ENCODE measurements at places on chromosomes 3 and 15.

DNA sequence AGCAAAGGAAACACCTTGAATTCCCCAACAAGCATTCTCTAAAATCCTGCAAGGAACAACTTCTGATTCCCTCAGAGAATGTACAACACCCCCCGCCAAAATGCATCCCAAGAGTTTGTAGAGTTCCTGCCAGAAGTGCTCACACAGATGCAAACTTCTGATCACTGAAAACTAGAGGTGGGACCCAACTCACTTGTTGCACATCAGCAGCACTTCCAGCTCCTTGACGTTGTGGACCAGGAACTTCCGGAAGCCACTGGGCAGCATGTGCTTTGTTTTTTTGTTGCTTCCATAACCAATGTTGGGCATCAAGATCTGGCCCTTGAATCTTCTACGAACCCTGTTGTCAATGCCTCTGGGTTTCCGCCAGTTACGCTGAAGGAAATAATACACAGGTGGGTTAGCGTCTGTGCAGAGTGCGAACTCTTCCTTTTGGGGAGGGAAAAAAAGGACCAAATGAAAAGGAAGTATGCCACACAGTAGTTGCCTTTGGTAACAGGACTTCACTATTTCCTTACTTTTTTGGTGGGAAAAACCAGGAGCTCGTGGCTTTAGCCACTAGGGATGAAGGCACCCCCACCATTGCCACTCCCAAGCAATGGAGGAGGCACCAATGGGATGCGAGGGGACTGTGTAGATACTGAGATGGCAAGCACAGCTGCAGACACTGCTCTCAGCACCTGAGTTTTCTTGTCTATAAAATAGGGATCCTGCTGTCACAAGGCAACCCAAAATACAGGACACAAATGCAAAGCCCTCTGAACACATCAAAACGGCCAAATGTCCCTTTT is 2.0 kb downstream of the RPL32 start:
- DNase-seq, result no peak

- no peak for DNase-seq
These were observed 34.7 kb downstream of the NUP210 start for GRCh38 chr3:13385373-13385965.

DNA sequence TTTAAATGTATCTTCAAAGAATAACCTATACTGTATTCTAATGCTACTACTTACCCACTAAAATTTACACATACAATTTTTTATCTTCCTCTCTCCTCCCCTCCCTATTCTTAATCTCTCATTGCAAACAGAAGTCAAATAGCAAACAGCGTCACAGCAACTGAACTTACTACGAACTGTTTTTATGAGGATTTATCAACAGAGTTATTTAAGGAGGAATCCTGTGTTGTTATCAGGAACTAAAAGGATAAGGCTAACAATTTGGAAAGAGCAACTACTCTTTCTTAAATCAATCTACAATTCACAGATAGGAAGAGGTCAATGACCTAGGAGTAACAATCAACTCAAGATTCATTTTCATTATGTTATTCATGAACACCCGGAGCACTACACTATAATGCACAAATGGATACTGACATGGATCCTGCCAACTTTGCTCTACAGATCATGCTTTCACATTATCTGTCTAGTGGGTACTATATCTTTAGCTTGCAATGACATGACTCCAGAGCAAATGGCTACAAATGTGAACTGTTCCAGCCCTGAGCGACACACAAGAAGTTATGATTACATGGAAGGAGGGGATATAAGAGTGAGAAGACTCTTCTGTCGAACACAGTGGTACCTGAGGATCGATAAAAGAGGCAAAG is 984 bp downstream of the FGF7 start:
- DNase-seq, result no peak

- no peak for DNase-seq
These were observed 4.4 kb upstream of the RASA2 start for GRCh38 chr3:141482245-141482922.

DNA sequence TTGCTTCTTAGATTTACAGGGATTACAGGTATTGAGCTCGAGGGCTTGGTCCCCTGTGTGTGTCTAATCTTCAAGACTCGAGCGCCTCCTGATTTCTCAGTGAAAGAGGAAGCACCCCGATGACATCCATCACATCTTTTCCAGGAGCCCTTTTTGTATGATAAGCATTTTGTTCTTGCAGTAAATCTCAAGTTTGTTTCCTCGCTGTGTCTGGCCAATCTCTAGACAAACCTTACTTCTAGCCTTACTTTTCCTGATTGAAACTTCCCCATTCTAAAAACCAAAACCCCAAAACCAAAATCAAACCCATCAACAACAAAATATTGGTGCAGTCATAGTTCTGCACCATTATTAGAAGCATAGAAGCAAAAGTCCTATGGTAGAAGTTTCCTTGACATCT is 286.0 kb downstream of the NFKBIZ start:
- no peak for DNase-seq

DNA sequence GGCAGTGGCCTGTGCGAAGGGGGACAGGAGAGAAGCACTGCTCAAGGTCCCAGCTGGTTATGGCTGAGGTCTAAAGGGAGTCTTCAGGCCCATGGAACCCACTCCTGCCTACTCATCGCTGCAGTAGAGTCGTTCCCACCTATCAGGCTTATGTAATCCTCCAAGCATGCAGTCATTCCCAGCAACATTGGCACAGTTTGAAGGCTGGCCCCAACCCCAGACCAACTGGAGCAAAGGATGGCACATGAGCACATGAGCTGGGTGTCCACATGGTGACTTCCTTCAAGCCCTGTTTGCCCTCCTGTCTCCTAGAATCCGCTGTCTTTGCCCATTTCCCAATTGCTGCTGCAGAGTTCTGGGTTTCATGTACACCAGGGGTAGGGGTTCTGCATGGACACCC is 60.5 kb upstream of the FGD5 start:
- DNase-seq, result no peak

GRCh38 chr3:184914628-184915027 is 102.7 kb downstream of the VPS8 start:
- no peak for DNase-seq

DNA sequence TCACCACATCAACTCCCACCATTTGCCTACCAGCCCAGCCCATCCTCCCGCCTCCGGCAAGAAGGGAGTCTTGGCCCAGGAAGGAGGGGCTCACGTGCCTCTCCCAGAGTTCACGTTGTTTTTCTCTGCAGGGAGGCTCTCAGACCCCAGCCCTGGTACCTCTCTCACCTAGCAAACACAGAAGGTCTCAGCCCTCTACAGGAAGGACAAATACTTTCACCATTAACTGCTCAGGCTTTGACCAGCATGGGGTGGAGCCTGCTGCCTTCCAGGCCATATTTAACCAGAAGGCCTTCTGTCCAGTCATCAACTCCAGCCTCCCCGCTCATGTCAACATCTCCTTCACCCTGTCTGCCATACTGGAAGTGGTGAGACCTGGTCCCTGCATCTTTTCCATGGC is 19.0 kb upstream of the HTR3E start:
- no peak for DNase-seq

GRCh38 chr15:36707884-36708435 is 128.5 kb downstream of the CDIN1 start:
- DNase-seq, result no peak

- DNase-seq, result no peak
These were observed 30.1 kb downstream of the TIPARP start for GRCh38 chr3:156704370-156705036.

DNA sequence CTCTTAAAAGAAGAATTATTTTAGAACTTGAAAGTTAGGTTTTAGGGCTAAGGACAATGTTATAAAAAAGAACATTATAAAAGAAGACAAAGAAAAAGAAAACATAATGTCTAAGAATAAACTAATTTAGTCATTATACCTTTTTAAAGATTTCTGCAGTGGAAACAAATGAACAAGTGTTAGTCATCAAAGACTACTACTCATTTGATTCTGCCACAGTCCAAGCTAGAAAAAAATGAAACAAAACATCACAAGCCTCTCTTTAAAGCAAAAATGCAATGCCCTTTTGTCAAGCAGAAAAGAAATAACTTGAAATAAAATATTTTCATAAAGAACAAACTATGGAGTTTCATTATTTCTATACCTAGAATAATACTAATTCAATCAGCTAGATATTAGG is 102.0 kb downstream of the TBC1D5 start:
- no peak for DNase-seq

- no peak for DNase-seq
These were observed 22.2 kb upstream of the EID1 start for GRCh38 chr15:48855501-48856440.

- no peak for DNase-seq
These were observed 45.0 kb downstream of the LSM3 start for GRCh38 chr3:14223595-14223994.

- DNase-seq, result no peak
These were observed 288.7 kb downstream of the SOX2 start for GRCh38 chr3:182000447-182000846.

DNA sequence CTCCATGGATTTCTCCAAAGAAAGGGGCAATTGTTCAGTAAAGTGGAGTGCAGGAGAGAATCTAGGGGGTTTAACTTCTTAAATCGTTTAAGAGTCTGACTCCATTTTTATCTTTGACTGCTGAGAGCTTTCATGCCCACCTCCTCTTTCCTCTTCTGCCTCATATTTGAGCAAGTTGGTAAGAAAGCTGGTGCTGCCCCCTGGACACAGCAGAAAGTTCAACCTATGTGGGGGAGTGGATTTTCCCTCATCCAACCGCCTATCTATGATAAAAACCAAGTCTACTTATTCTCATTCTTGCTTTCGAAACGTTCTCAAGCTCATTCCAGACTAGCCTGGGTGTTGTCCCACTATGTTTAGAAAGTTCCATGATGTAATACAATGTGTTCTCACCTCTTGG is 26.0 kb downstream of the HHLA2 start:
- no peak for DNase-seq

DNA sequence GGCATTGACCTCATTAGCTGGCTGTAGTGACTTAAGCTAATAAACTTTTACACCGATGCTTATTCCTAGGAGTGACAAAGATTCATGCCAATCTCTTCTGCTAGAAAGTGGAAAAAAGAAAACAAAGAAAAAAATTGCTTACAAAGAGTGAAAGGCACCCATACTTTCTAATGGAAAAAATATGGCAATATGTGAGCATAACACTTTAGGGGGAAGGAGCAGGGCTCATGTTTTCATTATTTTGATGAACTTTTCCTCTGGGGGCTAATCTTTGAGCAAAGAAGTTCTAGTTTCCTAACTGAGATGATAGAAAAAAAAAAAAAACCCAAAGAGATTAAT is 94.8 kb upstream of the THRB start:
- DNase-seq, result no peak

DNA sequence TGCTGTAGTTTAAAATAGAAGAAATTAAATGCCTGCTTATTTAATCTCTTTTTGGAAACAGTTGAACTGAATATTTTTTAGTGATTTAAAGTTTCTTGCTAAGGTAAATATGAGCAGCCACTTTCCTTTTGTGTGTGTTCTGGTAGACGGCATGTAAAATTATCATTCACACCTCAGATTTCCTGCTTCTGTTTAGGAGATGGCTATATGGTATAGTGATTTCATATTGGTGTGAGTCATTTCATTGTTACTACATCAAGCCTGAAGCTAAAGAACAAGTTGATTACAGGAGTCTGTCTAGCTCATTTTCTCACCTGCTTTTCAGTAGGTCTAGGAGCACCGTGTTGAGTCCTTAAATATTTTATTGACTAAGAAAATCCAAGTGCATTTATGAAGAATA is 2.2 kb downstream of the LRCH3 start:
- no peak for DNase-seq

DNA sequence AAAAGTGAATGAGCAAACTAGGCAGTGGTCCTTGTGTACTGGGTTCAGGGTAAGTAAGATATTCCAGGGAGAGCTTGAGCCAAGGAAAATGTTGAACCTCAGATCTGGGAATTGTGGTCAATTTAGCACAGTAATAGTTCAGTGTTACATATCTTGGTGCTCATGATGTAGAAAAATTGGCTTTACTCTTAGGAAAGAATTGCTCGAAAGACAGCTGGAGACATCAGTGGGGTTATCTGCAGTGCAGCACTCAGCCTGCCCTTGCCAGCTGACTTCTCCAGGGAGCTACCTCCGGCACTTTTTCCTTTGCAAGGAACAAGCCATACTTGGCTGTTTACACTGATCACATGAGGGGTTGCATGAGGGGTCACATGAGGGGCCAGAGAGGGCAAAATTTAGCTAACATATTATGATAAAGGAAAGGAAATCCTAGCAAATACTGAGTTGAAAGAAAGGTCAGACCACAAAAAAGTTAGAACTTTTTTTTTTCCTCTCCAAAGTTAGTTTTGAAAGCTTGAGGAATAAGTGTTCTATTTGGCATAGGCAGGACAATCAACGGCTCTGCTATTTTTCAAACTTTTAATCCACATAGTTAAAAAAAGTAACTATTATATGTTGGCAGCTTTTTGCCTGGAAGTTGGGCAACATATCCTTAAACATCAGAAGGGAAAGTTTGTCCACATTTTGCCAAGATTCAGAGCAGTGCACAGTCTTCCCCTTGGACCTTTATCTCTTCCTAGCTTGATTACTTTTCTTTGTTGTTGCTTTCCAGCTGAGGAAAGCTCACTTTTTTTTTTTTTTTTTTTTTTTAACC is 92.4 kb downstream of the COL6A6 start:
- DNase-seq, result no peak

- DNase-seq, result no peak
These were observed 1.5 kb upstream of the CD200R1L start for GRCh38 chr3:112848196-112848595.

- no peak for DNase-seq
These were observed 13.1 kb upstream of the WWTR1 start for GRCh38 chr3:149670742-149671492.

DNA sequence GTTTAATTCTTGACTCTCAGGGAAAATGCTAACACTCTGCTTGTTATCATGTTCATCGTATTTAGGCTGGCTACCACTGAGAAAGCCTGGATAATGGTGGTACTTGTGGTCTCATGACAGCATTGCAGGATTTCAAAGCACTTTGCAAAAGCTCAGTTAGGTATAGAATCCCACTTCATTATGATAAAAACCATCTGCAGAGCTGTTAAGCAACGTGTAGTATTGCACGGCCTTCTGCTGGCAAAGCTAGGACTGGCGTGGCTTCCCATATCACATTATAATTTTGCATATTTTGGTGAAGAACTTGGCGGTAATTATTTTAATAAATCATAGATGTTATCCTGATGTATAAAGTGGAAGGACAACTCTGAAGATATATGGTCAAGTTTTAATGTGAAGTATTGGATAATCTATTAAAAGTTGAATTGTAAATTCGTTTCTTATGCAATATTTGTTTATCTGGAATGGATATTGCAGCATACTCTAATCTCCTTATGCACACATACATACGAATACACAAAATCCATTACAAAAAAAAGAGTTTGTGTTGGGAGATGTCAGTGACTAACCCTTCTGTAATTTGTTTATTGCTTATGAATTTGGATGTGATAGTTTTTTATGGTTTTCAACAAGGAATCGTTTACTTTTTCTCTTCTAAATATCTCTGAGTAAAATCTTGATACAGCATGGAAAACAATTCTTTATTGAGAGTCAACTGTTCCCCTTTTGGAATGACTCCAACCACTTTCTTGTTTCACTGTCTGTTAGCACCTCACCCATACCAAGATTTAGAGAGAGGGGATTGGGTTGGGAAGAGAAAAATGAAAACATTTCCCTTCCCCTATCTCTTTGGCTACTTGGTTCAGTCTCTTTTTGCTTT is 9.2 kb downstream of the RAB8B start:
- no peak for DNase-seq
